A549 treated with RU486 at 1 μM for 4 hours (cell line): ENCODE measurements at places on chromosomes 5 and 9. TPM values are rescaled to one million over a fixed set of nuclear protein-coding genes. Genes with fewer than 3 reads are reported as not detected.

Gene ZDHHC11
- total RNA-seq = 10.0 to 18.7 TPM (median 16.9 TPM) in 5 replicates

Gene DMGDH
- not detected in 5 replicates for total RNA-seq

Gene ADAMTS13
- 0.33 to 0.97 TPM (median 0.46 TPM) in 5 replicates for total RNA-seq

Gene TRMT10B
- total RNA-seq = 4.8 to 6.3 TPM (median 5.6 TPM) in 5 replicates

Gene OR1Q1
- total RNA-seq = not detected in 5 replicates

Gene SLC25A48
- 0.15 to 0.22 TPM (median 0.21 TPM) in 3 of 5 replicates, not detected in the others for total RNA-seq

Gene OR1J2
- total RNA-seq = not detected in 5 replicates

Gene RFX3
- 1.0 to 2.1 TPM (median 1.5 TPM) in 5 replicates for total RNA-seq

Gene DNAH5
- 1.2 to 1.5 TPM (median 1.4 TPM) in 5 replicates for total RNA-seq
